Stimulated activated CD4-positive, alpha-beta T cell treated with anti-CD3 and anti-CD28 coated beads, TNF-alpha, amount 100 ng/mL, for 4 hours (primary cell): ENCODE measurements at places on chromosomes 2 and 18.

GRCh38 chr2:27902098-27902497 is 11.6 kb downstream of the BABAM2 start:
- DNase-seq: no peak

DNA sequence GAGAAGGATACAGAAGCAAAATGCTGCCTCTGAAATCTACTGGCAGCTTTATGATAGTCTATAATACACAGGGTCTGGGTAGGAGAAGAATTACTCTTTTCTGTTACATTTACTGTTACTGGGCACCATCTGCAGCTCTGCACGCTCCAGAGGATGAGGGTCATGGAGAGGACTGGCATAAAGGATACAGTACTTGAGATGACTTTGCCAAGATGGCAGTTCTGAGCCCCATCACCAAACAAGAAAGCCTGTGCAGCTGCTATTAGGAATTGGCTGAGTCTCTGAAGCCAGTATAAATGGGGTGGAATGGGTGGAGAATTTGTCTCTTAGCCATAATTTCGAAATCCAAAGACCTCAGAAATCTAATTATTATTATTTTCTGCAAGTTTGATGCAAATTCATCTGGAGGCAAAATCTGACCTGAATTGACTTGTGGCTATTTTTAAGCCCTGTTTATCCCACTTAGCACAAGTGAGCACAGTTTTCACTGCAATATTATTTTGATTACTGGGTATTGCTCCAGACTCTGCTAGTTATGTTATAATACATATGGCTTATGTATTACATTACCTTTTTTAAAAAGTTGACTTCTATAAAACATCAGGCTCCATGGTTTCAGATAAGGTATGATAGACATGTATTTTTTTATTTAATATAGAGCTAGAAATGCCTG is 579.5 kb downstream of the MBD2 start:
- DNase-seq: no peak

GRCh38 chr2:215881582-215881981 is 131.8 kb downstream of the MREG start:
- DNase-seq: no peak

GRCh38 chr2:73292316-73292905 is 937 bp downstream of the EGR4 start:
- DNase-seq: no peak

DNA sequence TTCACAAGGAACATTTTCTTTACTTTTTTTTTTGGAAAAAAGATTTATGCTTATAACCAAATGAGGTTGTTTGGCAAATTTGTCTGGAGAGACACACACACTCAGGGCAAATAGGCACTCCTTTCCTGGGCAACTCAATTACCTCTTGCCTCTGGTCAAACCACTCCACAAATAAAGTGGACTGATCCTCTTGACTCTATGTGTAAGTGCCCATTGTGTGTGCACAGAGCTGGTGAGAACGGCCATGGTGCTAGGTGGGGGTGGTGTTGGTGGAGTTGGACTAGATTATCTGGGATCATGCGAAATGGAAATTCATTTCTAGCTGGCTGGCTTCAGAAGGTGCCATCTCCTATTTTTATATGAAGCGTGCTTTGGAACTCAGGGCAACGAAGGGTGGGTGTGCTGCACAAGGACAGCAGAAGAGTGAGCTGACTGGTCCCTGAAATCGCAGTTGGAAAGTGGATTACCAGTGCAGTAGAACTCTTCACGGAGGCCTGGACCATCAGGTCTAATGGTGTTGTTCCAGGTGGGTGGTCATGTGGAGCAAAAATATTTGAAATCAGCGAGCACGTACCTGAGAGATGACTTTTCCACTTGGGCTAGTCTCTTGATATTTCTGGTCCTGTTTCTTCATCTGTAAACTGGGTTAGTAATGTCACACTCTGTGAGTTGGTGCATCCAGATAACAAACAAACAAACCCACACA is 149.9 kb downstream of the RPIA start:
- no peak for DNase-seq
